ENCODE measurements at places on chromosomes 2 and 18. TPM values are rescaled to one million over a fixed set of nuclear protein-coding genes. Genes with fewer than 3 reads are reported as not detected.
A peak's percentile ranks its signal among the peaks of the same experiment; 100 is the strongest.

DNA sequence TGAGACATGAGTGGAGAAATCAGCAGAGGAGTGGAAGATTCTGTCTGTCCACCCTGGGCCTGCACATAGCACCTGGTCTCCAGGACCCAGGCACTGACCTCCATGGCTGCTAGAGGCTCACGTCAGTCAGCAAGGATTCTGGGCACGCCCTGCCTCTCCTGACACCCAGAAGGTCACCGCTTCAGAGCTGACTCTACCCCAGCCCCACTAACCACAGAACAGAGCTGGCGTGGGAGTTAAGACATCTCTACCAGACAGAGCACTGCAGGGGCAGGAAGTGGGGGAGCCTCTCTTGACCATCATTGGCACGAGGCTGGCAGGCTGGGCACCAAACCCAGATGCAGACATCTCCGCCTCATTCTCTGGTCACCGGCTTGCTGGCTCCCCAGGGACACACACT is 3.0 kb downstream of the ADCY3 start:
- peak; percentile 61 for DNase-seq

DNA sequence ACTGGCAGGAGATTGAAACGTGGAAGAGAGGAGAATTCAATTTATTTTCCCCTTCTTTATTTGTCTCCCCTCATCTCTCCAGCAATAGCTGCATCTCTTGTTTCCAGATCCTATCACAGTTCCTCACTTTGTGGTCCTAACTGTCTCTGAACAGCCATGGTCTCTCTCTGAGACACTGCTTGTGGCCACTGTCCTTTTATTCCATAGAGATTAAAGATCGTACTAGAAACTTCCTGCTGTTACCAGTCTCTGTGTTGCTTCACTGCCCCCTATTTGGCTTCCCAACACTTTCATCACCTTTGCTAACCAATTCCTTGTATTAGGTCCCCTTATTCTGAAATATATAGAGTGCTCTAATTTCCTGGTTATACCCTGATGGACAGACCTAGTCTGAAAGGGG is 48.9 kb upstream of the CAVIN2 start:
- DNase-seq = no peak

GRCh38 chr2:57973621-57974186 is 72.9 kb upstream of the VRK2 start:
- DNase-seq = no peak

GRCh38 chr2:160731856-160732255 is 238.2 kb upstream of the RBMS1 start:
- DNase-seq = no peak

TANC1 gene
- total RNA-seq = 0.89 TPM

TACR1 gene
- total RNA-seq = not detected

All from activated CD4-positive, alpha-beta T cell treated with anti-CD3 and anti-CD28 coated beads for 36 hours (primary cell).